ENCODE measurements at places on chromosomes 6 and 20.

- no peak for DNase-seq
Observed at GRCh38 chr20:20836836-20837235, 124.4 kb upstream of the RALGAPA2 start.

DNA sequence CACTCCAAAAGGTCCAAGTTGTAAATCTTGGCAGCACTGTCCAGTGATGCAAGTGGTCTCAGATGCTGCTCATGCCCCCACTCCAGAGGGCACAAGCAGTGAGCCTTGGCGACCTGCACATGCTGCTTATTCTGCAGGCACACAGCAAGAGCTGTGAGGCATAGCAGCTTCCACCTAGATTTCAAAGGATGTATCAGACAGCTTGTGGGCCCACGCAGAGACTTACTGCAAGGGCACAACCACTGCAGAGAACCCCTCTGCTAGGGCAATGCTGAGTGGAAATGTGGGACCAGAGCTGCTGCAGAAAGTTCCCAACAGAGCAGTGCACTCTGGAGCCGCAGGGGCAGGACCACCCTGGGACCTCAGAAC lies 26.4 kb downstream of the SDHAF4 start:
- no peak for DNase-seq

- no peak for DNase-seq
Observed at GRCh38 chr6:44261581-44261980, 3.8 kb downstream of the NFKBIE start.

DNA sequence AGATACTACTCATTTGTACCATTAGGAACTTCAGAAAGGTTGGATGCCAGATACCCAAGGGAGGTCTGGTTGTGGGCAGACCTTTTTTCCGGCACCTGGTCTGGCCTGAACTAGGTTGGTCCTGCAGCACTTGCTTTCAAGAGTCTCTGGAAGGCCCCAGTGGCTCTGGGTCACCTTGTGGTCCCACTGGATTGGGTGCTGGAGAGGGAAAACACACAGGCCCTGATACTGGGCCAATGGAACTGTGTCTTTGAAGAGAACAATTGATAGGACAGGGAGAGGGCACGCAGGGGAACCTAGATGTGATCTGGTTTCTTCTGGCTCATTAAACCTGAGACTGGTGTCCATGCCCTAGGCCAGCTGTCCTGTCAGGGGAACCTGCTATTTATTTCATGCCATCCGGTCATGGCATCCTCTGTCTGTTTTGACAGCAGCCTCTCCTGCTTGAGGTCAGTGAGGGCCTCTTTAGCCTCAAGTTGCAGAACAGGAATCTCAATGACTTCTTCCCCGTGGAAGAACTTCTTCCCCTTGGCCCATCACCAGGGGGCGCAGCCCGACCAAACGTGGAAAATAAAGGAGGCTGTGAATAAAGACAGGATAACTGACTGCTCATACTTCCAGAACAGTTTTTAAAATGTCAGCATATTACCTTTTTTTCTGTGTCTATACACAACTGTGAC lies 25.0 kb downstream of the TAF8 start:
- DNase-seq = peak; percentile 43

- DNase-seq = no peak
Observed at GRCh38 chr20:3164043-3164762, 4.5 kb upstream of the FASTKD5 start.

DNA sequence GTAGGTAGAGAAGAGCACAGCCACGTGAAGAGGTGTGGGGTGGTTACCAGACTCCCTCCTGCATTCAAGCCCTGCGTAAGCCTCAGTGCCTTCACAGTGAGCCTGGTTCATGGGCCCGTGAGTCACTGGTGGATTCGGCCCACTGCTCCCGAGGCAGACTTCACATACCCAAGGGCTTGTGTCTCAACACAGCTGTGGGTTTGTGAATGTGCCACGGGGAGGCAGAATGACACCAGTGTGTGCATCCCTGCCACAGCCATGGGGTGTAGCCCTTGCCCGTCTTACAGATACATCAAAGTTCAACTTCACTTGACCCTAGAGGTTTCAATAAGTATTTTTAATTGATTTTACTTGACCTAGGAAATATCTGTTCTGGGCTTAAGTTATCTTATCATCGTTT lies 108.5 kb downstream of the MAP3K4 start:
- no peak for DNase-seq
